ENCODE measurements at places on chromosomes 12 and 14. TPM values are rescaled to one million over a fixed set of nuclear protein-coding genes. Genes with fewer than 3 reads are reported as not detected.

The FANCM gene
- 6.3 TPM for total RNA-seq

The DTX1 gene
- total RNA-seq, result 0.16 TPM

The OAS1 gene
- total RNA-seq, result 31.3 TPM

The ALG10 gene
- total RNA-seq, result 5.8 TPM

The HOXC6 gene
- total RNA-seq, result not detected

The MGAT4C gene
- not detected for total RNA-seq

The KLRB1 gene
- not detected for total RNA-seq

The ALDH1L2 gene
- total RNA-seq, result 0.65 TPM

The TM7SF3 gene
- total RNA-seq, result 65.4 TPM

The SLCO1B1 gene
- not detected for total RNA-seq

The TAS2R8 gene
- total RNA-seq, result not detected

The CDC42BPB gene
- 76.4 TPM for total RNA-seq

The KRT6C gene
- not detected for total RNA-seq

The BEST3 gene
- not detected for total RNA-seq

The GOLT1B gene
- total RNA-seq, result 24.6 TPM

The INHBE gene
- total RNA-seq, result not detected

The KRT83 gene
- not detected for total RNA-seq

The A2ML1 gene
- not detected for total RNA-seq

The KIAA0586 gene
- total RNA-seq, result 32.2 TPM

The NTN4 gene
- 334 TPM for total RNA-seq

The GPRC5D gene
- total RNA-seq, result not detected

The SERPINA12 gene
- not detected for total RNA-seq

The WSCD2 gene
- total RNA-seq, result not detected

The NTF3 gene
- 1.4 TPM for total RNA-seq

The IFT43 gene
- total RNA-seq, result 19.1 TPM

The KRT3 gene
- not detected for total RNA-seq

The MMP19 gene
- 1.4 TPM for total RNA-seq

The SLC8A3 gene
- total RNA-seq, result 1.3 TPM

The RIC8B gene
- 6.2 TPM for total RNA-seq

The LRRIQ1 gene
- under 0.01 TPM for total RNA-seq

The RPAP3 gene
- total RNA-seq, result 12.3 TPM

The ANO2 gene
- 96.8 TPM for total RNA-seq
